ENCODE measurements at places on chromosomes 7 and 10.
A peak's percentile ranks its signal among the peaks of the same experiment; 100 is the strongest.

DNA sequence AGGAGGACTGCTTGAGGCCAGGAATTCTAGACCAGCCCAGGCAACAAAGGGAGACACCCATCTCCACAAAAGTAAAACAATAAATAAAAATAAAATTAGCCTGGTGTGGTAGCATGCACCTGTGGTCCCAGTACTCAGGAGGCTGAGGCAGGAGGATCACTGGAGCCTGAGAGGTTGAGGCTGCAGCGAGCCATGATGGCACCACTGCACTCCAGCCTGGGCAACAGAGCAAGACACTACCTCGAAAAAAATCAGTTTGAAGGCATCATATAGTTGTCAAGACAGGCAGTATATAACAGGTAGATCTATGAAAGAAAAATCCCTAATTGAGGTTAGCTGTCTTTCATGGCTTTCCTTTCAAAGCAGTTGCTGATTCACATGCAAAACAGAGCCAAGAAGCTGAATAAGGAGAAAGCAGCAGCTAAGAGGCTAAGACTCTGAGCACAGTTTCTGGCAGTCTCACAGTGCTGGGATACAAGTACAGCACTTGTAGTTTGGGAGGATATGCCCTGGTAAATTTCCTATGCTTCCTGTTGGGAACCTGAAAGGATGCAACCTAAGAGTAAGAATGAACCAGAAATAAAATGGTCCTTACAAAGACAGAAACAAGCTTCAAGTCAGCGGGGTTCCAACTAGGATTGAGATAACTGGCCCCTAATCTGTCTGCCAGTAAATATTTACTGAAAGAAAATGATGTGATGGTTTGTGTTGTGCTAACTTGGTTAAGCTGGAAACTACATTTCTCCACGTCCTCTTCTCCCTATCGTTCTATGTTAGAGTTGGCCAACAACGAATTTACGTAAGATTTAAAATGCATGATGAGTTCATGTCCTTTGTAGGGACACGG is 368.5 kb upstream of the HPS1 start:
- no peak for DNase-seq

GRCh38 chr7:157268540-157268939 is 68.3 kb upstream of the DNAJB6 start:
- DNase-seq = no peak

- DNase-seq = no peak
These were observed 277.2 kb upstream of the TCERG1L start for GRCh38 chr10:131588704-131589220.

- no peak for DNase-seq
These were observed 38.4 kb downstream of the ZNF518A start for GRCh38 chr10:96168546-96168945.

DNA sequence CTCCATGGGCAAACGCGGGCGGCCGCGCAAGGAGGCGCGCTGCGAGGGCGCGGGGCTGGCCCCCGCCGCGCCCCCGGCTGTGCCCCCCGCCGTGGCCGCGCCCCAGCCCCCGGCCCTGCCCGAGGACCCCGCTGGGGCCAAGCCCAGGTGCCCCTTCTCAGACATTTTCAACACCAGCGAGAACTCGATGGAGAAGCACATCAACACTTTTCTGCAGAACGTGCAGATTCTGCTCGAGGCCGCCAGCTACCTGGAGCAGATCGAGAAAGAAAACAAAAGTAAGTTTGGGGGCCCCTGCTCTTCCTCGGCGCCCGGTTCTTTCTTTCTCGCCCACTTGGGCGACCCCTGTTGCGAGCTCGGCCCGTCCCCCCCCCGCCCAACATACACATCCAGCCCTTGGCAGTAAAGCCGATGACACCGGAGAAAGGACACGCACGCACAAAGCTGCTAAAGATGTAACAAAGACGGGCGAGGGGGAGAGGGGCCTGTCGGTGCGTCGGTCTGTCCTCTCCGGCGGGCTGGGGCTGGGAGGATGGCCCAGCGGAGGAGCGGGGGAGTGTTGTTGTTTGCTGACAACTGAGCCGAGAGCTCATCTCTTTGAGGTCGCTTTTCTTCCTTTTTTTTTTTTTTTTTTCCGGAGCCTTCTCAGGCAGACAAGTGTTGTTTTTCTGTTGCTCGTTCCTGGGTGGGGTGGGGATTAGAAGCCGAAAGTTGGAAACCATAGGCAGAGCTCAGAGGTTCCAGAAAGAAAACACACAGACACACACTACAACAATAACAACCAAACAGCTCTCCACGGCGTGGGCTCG is 604 bp downstream of the MXI1 start:
- no peak for DNase-seq

- peak; percentile 16 for DNase-seq
These were observed 9.1 kb upstream of the DMBT1 start for GRCh38 chr10:122551450-122551849.

DNA sequence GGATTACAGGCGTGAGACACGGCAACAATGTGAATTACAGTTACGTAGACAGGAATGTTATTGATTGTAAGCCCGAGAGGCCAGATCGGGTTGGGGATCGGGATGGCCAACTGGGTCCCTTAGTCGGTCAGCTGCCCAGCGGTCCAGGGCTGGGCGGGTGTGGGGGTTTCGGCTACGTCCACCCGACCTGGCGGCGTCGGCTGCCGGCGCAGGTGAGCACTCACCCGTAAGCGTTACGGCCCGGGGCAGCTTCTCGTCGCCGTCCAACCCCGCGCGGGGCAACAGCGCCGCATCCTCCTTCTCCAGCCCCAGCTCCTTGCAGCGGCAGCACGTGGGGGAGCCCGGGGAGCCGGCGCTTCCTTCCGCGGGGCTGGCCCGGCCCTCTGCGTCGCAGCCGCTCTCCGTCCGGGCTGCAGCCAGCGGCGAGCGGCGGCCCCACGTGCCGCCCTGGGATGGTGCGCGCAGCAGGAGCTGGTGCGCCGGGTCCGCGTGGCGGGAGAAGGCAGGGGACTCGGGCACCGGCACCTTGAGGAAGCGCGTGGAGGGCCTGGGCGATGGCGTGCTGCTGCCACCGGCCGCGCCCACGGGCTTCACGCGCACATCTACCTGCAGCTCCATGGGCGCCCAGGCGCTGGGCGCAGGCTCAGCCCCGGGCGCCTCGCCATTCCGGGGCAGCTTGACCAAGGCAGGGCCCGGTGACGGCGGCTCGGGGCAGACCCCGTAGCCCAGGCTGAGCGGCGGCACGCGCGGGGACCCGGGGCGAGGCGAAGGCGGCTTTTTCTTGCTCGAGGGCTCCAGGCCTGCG is 609 bp downstream of the KLRG2 start:
- DNase-seq = no peak

DNA sequence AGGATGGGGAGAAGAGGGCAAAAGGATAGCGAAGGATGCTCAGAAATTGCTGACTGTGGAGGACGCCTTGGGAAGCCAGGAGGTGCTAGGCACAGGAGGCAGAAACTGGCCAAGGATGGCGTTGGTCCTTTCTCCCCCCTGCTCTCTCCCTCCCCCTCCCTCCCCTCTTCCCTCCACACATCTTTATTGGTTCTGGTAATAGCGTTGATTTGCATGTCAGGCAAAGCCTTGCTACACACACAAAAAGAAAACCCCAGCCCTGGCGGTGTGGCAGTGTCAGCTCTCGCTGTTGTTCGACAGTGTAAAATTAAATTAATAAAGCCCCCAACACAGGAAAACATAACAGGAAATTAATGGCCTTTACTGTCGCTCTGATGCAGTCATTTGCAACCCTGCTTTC is 47.2 kb downstream of the PAX2 start:
- no peak for DNase-seq

- DNase-seq = no peak
These were observed 2.8 kb downstream of the GIMAP5 start for GRCh38 chr7:150740053-150740452.

DNA sequence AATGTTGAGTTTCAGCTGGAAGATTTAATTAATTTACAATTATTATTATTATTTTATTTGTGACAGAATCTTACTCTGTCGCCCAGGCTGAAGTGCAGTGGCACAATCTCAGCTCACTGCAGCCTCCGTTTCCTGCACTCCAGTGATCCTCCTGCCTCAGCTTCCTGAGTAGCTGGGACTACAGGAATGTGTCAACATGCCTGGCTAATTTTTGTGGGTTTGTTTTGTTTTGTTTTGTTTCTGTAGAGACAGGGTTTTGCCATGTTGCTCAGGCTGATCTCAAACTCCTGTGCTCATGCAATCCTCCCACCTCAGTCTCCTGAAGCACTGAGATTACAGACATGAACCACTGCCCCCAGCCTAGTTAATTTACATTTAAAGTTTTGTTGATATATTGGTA is 93.8 kb upstream of the MEOX2 start:
- no peak for DNase-seq

- DNase-seq = no peak
These were observed 5.6 kb downstream of the BAG3 start for GRCh38 chr10:119656760-119657159.

DNA sequence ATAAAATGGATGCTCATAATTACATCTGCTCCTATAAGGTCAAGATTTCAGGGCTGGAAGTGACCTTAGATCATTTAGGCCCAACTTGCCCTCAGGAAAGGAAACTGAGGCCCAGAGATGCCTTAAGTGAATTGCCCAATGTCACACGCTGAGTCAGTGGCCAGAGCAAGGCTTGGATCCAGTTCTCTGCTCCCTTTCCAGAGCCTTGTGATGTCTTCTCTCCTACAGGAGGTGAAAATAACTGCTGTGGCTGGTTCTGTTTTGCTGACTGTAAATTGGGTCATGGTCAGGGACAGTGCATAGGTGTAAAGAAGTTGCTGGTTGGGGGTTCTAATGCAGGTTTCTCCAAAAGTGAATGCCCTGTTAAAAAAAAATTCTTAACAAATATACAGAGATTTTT is 91.3 kb downstream of the TCF7L2 start:
- no peak for DNase-seq

DNA sequence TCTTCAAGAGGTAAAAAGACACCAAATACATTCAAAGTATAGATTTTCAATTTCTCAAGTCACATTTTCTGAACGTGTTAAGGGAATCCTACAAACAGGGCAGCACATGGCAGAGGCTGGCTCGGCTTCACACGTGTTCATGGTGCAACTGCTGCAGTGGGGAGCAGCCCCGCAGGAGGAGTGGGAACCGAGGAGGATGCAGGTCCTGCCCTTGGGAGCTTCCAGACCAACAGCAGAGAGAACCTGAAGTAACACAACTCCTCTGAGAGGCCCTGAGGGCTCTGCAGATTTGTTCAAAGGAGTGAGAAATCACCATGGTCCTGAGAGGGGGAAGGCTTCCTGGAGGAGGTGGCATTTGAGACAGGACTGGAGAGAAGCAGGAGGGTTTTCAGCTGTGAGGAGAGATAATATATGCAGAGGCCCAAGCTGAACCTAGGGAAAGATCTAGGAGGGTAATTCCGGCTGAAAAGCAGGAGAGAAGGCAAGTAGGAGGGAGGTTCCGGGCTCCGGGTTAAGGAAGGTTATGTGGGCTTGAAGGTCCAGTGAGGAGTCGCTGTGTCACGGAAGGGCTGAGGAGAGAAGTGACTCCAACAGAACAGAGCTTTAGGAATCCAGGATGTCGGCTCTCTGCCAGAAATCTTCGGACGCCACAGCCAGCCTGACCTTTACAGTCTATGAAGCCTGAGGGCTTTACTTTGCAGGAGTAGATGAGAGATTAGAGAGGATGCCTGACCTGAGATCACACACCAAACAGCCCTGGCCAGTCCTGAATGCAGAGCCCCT is 77.5 kb downstream of the GPR26 start:
- DNase-seq = no peak

DNA sequence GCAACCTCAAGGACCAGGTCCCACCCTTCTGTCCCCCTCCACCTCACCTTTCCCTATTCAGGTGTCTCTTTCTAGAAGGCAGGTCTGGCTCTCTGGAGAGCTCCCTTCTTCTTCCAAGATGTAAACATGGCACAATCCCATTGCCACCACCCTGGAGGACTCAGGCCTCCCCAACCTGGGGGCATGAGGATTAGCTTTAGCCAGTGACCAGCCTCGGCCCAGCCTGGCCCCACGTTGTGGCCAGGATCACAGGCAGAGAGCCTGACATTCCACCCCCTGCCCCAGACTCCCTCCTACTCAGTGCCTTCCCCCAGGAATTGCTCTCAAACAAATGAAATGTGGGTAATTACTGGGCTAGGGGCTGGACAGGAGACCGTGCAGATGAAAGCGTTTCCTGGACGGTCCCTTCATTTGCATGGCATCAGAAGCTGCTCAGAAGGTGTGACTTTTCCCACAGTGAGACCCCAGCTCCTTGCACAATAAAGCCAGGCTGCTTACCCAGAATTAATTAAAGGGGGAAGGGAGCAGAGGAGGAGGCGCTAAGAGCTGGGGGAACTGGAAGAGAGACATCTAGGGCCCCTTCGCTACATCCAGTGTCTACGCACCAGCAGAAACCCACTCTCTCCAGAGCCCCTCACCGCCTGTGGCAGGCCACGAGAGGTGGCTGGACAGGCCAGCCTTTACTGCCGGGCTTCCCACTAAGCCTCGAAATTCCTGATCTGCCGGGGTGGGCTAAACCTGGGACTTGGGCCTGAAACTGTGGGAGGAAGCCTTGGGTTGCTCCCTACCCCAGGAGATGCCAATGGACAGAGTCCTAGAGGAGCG is 7.7 kb downstream of the FGF8 start:
- DNase-seq = no peak

DNA sequence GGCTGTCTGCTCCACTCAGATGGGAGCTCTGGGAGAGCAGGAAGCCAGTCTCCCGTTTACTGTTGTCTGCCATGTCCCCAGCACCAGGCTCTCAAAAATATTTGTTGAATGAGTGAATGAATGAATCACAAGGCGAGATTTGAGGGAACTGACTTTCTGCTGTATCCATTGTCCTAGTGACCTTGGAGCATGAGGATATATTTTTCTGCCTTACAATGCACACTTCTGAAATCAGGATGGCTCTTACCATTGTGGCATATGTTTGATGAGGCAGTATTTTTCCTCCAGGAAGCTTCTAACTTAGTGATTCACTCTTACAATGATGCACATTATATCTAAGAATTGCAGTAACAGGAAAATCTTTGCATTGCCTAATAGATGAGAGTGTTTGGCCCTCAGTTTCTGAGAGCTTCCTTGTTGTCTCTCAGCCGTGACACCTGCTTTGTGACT is 136.4 kb downstream of the RPS24 start:
- no peak for DNase-seq

Data from stimulated activated CD4-positive, alpha-beta T cell treated with anti-CD3 and anti-CD28 coated beads, Interleukin-2, amount 100 ng/mL, for 4 hours (primary cell).